CD4-positive, alpha-beta T cell treated with Interleukin-17A for 4 hours (primary cell): ENCODE measurements at places on chromosomes 3 and 15.
A peak's percentile ranks its signal among the peaks of the same experiment; 100 is the strongest.

GRCh38 chr3:47247131-47248064, 35.2 kb downstream of the KIF9 start:
- no peak for DNase-seq

GRCh38 chr15:98658831-98659699, 10.7 kb downstream of the IGF1R start:
- DNase-seq: peak; percentile 51

DNA sequence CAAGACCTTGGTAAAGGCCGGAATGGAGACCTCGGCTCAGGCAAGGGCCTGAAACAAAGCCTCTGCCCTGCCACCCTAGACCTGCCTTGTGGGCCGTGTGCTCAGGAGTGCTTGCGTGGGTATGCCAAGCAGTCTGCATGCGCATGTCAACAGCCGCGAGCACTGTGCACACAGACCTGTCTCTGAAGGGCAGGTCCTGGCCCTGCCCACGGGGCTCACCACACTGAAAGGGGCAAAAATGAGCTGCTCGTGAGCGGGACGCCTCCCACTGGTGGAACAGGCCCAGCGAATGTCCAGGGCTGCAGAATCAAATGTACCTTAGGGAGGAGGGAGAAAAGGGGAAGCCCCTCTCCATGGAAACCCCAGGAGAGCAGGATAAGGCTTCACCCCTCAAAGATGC, 44.3 kb upstream of the FGD5 start:
- no peak for DNase-seq

- DNase-seq: no peak
These were observed 17.5 kb upstream of the MYO5A start for GRCh38 chr15:52546031-52546751.

DNA sequence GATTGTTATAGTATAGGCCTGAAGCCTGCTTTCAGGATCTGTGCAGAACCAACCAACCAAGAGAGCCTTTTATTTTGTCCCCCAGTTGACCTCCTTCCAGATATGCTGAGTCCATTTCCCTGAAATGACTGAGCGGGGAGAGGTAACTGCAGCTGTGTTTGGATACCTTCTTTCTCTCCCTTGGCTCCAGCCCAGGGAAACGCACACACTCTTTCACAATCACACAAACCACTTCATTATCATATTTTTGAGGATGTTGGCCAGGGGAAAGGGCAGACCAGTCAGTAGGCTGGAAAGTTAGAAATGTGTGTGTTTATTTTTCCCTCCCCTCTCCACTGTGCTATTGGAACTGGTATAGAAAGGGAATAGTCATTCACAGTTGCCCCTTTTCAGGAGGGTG, 417.7 kb upstream of the TBL1XR1 start:
- no peak for DNase-seq

- DNase-seq: no peak
These were observed 62.3 kb downstream of the GALK2 start for GRCh38 chr15:49232236-49232806.

DNA sequence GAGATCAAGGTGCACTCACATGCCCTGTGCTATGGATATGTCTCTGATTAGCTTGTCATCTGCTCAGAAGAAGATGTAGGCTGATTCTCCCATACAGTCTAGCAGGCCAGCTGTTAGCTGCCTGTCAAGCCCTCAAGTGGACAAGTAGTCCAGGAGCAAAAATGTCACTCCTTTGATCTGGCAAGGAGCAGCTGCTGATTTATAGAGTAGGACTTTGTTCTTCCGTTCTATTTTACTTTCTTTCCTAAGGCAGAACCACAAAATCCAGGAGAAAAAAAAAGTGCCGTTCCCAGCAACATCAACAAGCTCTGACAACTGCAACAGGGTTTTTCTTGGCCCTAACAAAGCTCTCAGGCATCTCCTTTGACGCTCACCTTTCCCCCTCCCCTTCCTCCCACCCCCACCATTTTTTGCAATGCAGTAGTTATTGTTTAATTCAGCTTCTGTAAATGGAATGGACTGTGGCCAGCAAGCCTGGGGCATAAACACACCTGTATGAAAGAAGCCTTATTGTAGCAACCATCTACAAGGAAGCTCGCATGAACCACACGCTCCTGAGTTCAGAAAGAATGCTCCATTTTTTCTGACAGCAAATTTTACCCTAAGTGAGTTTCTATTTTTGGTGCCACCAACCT, 196.3 kb downstream of the MEIS2 start:
- DNase-seq: no peak
